ENCODE measurements at places on chromosomes 4 and X. TPM values are rescaled to one million over a fixed set of nuclear protein-coding genes. Genes with fewer than 3 reads are reported as not detected.

Gene BMX
- total RNA-seq, result 2.4 TPM

DNA sequence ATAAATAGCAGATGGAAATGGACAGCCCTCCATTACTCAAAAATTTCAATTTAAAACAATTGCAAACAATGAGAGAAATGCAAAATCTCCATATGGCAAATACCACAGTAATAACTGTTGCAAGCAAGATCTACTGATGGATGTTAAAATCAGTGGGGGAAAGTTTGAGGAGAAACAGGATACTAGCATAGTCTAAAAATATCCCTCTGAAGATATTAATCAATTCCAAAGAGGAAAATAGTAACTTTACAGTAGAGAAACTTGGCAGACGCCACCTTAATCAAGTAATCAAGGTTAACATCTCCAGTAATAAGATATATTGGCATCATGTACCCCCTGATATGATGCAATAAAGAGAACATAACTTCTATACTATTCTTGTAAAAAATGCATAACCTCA is 344.8 kb downstream of the ZNF674 start:
- DNase-seq, result no peak

DNA sequence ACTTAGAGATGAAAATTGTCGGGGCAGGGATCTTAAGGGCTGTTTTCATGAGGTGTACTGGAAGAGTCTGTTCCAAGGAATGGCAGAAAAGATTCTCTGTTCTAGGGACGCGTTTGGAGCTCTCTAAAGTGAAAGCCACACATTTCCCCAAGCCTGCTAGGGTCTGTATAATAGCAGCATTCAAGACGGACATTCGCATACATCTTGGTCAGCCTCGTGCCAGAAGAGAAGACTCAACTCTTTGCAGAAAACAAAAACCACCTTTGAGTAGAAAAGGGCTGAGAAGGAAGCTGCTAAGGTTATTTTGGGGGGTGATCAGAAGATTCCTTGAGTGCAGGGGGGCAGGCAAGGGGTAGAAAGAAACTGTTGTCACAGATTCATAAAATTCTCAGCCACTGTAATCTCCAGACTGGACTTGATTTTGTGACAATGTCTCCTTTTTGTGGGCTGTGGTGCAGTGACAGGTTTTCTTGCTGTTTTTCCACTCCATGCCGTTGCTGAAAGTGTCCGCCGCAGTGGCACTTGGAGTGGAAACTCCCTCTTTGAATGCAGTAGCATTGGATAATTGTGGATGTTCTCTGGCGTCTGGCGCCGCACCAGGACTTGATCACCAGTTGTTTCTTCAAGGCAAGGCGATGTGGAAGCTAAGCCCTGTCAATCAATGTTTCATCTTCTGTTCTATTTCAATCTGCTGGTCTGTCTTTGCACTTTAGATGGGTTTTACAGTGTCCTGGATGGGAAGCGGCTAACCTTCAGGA is 2.9 kb downstream of the GYG2 start:
- no peak for DNase-seq

Gene HSFX2
- total RNA-seq, result 0.49 TPM

DNA sequence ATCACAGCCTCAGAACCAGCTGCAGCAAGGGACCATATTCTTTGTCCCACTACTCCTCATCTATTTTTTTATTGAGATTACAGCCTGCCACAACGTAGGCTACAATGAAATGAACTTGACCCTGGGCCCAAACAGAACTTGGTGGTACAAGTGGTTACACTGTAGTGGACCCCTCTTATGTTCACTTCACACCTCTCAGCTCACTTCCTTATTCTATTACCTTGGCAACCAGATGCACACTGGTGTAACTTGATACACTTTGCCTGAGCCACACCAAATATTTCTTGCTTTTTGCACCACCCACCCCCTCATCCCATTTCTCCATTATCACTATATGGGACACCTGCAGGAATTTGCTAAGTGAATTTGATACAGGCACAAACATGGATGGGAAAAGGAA is 105.8 kb downstream of the CXCL13 start:
- DNase-seq, result no peak

GRCh38 chr4:15912961-15913630 is 25.4 kb downstream of the FGFBP1 start:
- DNase-seq, result no peak
